Placental epithelial cell (primary cell): ENCODE measurements at places on chromosomes 4 and X. TPM values are rescaled to one million over a fixed set of nuclear protein-coding genes. Genes with fewer than 3 reads are reported as not detected.

Gene TCP11X2
- total RNA-seq: not detected in 2 replicates

Gene MORF4L2
- total RNA-seq: 1,387 and 1,919 TPM in 2 replicates

Gene TEX13B
- total RNA-seq: not detected in 2 replicates

Gene RNF175
- under 0.01 TPM in 1 of 2 replicates, not detected in the other for total RNA-seq

Gene CXCL13
- not detected in 2 replicates for total RNA-seq

Gene SEL1L3
- 7.9 and 36.4 TPM in 2 replicates for total RNA-seq

Gene TET2
- 19.0 and 25.1 TPM in 2 replicates for total RNA-seq

Gene WDR19
- 10.5 and 13.3 TPM in 2 replicates for total RNA-seq

Gene ARHGAP36
- not detected in 2 replicates for total RNA-seq

Gene RXFP1
- not detected in 2 replicates for total RNA-seq

Gene LEF1
- total RNA-seq: 0.79 TPM in 1 of 2 replicates, not detected in the other
